Cardiac fibroblast (primary cell): ENCODE measurements at places on chromosomes 7 and 10.
A peak's percentile ranks its signal among the peaks of the same experiment; 100 is the strongest.

DNA sequence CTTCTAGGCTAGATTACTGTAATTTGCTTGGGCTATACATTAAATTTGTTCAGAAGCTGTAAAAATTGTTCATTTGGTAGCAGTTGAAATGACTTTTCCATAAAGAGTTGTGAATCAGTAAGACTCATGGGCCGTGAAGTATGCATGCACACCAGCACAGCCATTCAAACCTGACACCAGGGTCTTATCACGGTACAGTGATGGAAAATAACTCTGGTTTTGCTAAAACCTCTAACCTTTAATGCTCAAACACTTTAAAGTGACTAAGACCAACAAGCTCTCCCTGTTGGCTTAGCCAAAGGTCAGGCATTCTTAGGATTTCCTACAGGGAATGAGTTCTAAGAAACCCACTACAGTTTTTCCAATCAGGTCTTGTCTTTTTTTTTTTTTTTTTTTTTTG is 11.5 kb downstream of the ARL3 start:
- no peak for DNase-seq

GRCh38 chr7:91034459-91035368 is 229.5 kb upstream of the FZD1 start:
- DNase-seq = peak; percentile 73

DNA sequence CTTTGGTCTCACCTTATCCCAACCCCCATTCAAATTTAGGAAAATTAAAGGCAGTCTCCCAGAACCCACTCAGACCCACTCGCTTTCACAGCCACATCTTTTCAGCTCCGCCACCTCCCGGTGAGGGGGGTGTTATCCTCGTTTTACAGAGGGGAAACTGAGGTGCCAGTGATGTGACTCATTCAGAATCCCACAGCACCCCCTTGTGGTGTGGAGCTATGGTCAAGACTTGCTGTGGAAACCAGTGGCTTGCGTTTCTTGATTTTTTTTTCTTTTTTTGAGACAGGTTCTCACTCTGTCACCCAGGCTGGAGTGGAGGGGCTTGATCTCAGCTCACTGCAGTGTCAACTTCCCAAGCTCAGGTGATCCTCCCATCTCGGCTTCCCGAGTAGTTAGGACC is 27.6 kb downstream of the SLC35G1 start:
- DNase-seq = peak; percentile 4

GRCh38 chr10:74027702-74028101 is 29.8 kb downstream of the VCL start:
- DNase-seq = peak; percentile 54

DNA sequence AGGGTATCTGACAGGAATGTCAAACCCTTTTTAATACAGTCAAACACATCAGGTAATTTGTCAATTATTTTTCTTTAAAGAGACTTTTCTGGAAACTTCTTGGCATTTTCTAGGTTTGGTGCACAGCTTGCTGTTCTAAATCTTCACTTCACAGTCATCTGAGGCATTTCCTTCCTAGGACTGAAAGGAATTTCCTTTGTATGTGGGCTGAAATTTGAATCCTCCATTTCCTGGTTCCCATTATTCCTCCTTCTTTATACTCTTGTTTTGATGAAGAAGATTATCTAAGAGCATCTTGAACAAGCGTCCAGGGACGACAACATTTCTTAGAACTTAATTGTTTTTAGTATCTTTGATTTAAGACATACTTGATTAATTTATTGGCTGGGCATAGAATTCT is 24.9 kb downstream of the CALD1 start:
- DNase-seq = peak; percentile 77

DNA sequence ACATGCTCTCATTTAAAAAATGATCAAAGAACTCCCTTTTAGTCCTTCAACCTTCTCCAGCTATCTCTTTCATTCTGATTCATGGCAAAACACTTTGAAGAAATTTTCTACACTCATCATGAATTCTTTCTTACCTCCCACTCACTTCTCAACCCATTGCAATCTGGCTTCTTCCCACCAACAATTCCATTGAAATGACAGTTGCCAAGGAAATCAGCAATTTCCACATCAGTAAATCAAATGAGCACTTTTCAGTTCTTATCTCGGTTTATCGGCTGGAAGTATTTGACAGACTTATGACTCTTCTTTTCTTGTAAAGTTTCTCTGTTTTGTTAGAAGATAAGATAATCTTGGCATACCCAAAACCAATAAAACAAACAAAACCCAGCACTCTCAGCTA is 99.1 kb upstream of the CACNA2D1 start:
- peak; percentile 82 for DNase-seq

GRCh38 chr10:60714233-60714632 is 64.0 kb upstream of the CDK1 start:
- DNase-seq = no peak

DNA sequence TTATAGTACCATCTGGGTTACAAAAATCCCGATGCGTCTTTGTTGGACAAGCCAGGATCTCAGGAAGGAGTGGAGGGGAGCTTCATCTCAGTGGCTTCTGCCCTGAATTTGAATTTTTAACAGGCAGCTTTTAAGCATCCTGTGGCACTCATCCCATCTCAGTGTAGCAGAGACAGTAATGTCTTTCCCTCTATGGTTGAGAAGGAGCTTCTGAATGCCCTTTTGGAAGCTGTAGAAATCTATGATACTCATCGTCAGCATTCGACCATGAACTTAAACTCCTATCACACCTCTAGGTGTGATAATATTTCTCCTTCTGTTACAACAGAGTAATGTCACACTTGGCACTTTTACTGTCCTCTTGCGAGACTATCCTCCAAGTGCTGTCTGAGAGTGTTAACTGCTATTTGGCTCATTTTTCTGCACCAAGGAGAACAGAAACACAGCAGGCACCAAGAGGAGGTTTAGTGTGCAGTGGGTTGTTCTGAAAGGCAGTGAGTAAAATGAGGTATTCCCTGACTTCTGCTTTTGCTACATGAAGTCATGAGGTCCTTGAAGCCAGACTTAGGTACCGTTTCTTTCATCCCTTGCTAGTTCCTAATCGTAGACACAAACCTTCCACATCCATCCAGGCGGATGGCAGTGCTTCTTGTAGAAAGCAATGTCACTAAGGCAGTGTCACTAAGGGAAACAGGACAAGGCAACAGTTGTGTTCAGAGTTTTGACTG is 177.4 kb downstream of the CELF2 start:
- no peak for DNase-seq

DNA sequence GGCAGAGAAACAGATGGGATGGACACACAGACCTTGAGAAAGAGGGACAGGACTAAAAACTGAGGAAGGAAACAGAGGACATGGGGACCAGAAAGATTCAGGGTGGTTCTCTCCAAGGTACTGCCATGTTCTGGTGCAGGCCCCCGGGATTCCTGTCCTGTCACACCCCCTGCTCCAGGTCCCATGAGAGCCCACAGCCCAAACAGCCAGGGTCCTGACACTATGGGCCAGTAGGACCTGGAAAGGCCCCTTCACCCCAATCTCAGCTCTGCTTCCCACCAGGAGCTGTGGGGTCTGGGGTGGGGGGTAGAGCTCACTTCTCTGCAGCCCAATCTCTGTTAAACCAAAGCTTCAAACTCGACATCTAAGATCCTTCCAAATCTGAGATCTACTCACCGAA is 21.2 kb downstream of the PDIA4 start:
- DNase-seq = no peak

GRCh38 chr7:24843821-24844434 is 86.7 kb upstream of the GSDME start:
- DNase-seq = no peak

DNA sequence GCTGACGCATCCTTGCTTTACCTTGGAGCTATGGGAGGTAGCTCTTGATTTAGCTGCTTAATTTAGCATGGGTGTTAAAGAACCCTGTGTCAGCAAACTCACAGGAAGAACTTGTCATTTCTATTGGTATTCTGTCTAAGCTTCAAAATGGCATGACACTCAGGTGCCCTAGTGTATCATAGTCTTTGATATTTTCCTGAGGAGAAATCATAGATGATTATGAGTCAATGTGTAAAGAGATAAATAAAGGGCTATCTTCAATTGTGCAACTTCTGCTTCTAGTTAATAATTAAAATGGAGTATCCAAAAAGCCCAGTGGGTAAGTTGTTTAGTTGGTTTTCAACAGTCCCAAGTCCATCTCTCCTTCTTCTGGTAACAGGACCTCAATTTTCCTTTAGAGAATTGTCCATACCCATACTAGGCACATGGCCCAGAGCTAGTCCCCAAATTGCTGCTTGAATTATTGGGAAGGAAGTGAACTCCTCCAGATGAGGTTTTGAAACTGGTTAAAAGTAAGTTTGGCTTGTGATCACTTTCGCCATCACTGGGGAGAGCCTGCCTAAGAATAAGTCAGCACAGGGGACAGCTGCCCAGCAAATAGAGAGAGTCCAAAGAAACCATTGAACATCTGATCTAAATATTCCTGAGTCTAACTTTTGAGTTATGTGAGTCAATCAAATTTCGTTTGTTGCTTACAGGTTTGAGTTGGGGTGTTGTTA is 169.0 kb upstream of the PHYHIPL start:
- no peak for DNase-seq

DNA sequence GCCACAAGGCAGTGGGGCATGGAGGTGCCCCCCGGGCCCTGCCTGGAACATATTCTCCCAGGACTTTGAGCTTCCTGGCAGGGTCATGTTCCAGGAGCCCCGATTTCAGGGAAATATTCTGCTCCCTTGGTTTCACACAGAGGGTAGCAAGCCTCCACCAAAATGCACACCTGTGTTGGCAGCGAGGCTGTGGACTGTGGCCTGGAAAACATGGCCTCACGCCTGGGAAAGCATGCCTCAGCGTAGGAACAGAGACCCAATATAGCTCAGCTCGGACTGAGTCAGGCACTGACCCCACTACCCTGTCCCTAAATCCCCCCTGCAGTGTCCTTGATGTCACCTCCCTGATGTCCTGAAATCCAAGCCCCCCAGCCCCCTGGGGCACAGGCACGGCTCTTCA is 92.0 kb downstream of the KCNMA1 start:
- no peak for DNase-seq

- DNase-seq = no peak
Observed at GRCh38 chr10:124231168-124232155, 138.1 kb upstream of the CHST15 start.

DNA sequence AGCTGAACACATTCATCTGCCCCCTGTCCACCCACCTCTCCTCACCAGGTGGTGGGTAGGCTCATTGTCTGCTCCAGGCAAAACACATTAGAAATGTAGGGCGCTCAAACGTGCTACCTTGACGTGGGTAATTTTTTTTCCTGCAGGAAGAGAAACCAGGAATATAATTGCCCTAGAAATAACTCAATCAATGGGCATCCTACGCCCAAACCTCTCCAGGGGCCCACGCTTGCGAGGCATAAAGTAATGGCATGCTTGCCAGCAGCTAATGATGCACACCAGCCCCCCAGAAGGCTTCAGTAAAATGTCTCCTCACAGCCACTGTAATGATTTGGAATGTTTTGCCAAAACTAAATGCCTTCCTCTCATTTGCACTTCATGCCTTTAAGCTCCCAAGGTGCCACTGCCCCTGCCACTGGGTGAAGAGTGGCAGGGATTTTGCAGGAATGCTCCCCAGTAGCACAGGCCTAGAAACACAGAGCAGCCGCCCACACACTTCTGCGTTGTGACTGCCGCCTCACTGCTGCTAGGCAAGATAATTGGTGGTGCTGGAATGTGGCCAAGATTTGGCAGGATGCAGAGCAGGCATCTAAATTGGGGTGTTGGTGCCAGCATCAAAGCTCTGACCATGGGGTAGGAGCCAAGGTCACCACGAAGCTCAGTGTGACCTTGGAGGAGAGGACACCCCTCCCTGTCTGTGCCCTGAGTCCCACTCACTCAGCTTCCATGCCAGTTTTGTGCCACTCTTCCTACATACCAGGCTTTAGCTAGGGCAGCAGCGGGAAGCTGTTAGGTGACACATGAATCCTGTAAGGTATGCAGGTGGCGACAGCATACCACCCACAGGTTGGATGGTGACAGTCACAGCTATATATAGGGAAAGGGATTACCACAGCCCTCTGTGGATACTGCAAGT is 48.7 kb upstream of the PPP1R3C start:
- DNase-seq = no peak

DNA sequence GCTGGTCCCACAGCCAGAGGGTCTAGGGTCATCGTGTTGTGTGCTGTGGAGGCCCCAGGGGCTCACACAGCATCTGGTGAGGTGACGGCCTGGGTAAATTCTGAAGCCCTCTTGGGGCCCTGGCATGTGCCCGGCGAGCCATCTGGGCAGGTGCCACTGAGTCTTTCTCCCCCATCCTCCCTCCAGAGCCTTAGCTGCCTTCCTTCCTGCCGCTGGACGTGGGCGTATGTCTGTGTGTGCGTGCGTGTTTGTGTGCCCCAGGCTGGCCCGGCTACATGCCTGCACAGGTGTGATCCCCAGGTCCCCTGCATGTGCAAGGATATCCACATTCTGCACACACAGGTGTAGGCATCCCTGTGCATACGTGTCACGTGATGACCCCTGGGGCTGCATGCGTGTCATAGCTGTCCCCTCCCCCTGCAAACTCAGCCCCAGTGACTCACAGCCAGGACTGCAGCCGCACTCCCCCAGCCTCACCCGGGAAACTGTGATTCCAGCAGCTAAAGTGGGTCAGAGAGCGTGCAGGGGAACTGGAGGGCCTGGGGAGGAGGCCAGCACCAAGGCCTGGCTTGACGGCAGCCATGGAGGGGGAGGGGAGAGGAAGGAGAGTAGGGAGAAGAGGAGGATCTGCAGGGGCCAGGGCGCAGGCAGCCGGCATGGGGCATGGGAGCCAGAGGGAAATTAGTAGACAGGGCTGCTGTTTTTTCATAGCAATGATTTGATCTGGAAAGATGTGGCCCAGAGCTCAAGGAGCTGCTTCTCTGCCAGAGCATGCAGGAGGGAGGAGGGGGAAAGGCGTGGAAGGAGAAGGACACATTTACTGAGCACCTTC is 46.4 kb downstream of the ELFN1 start:
- peak; percentile 20 for DNase-seq

- DNase-seq = no peak
Observed at GRCh38 chr7:96076350-96076707, 245.6 kb downstream of the SLC25A13 start.
